Motor neuron (in vitro differentiated cells): ENCODE measurements at places on chromosomes 7 and 10.

DNA sequence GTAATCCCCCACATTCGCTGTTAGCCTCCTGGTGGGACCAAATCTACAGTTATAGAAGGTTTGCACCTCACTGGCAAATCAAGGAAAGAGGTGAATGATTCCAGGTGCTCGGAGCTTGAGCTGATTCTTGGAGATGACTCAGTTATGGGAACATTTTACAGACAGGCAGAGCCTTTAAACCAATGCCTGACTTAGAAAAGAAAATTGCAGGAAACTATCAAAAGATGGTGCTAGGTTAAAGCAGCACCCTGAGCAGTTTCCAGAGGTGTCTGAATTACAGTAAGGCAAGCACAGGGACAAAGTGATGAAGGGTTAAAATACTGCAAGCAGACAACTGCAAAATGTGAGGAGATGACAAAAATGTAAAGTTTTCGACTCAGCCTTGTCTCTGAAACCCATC is 2.9 kb downstream of the LRRTM3 start:
- ATAC-seq = no peak

DNA sequence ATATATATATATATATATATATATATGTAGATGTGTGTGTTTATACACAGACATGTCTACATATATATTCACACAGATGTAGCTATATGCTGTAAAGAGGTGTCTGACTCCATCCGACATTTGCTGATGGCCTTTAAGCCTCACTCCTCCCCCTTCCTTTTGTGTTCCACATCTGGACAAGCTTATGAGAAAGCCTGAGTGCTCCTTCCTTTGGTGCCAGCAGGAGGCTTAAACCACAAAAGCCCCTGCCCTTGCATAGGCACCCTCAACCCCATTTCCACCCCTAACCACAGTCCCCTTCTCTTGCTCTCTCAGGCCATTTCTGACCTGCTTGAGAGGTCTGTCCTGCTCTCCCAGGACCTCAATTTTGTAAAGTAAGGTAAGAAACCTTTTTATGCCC is 98.7 kb downstream of the SVOPL start:
- ATAC-seq = no peak

- ATAC-seq = peak; percentile 85
These were observed at the start of gene VOPP1 for GRCh38 chr7:55572378-55573233. VOPP1 (minus strand) TSS chr7:55572502; CDS start chr7:55572324, 178 bp downstream.

- ATAC-seq = no peak
These were observed 2.7 kb upstream of the CPVL start for GRCh38 chr7:29149036-29149435.

GRCh38 chr7:37247861-37248260 is 200.8 kb downstream of the ELMO1 start:
- peak; percentile 95 for ATAC-seq

GRCh38 chr10:116073001-116073400 is 200.0 kb downstream of the GFRA1 start:
- ATAC-seq = peak; percentile 86
